ENCODE measurements at places on chromosomes 2 and 18. TPM values are rescaled to one million over a fixed set of nuclear protein-coding genes. Genes with fewer than 3 reads are reported as not detected.

Gene HOXD13
- total RNA-seq, result 32.7 TPM

Gene MYCN
- 3.4 TPM for total RNA-seq

Gene NCKAP5
- total RNA-seq, result 33.1 TPM

Gene STPG4
- 0.75 TPM for total RNA-seq

Gene ADRA2B
- not detected for total RNA-seq

Gene CCDC68
- total RNA-seq, result not detected

Gene NTSR2
- not detected for total RNA-seq

Gene PROKR1
- 15.7 TPM for total RNA-seq

Gene FBXO15
- total RNA-seq, result 2.4 TPM

Gene KCNK3
- 0.31 TPM for total RNA-seq

Gene ARHGAP28
- not detected for total RNA-seq

Gene CELF4
- not detected for total RNA-seq

Gene GPR17
- total RNA-seq, result 0.28 TPM

Gene DYSF
- 0.04 TPM for total RNA-seq

Gene MC5R
- not detected for total RNA-seq

Gene CD8B2
- total RNA-seq, result not detected

Gene DCDC2C
- total RNA-seq, result 0.81 TPM

Gene POTEC
- not detected for total RNA-seq
